CD8-positive, alpha-beta T cell (primary cell): ENCODE measurements at places on chromosomes 3 and 15.
A peak's percentile ranks its signal among the peaks of the same experiment; 100 is the strongest.

- DNase-seq, result no peak
Observed at GRCh38 chr15:100309109-100310040, 32.4 kb downstream of the ADAMTS17 start.

GRCh38 chr3:46668591-46668990 is 24.9 kb downstream of the ALS2CL start:
- DNase-seq, result no peak

DNA sequence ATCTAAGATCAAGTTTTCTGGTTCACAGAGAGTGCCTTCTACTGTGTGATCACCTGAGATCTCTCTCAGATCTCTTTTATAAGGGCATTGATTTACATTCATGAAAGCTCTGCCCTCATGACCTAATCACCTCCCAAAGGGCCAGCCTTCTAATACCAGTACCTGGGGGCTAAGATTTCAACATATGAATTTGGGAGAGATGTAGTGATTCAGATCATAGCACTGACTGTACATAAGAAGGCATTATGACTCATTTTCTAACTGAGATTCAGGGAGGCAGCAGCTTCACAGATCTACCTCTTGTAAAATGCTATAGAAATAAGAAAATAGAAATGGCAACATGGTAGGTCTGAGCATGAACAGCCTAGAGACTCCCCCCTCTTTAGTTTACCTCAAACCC is 39.6 kb downstream of the VGLL3 start:
- DNase-seq, result no peak

- no peak for DNase-seq
Observed at GRCh38 chr3:125395091-125395490, 20.0 kb upstream of the ZNF148 start.

DNA sequence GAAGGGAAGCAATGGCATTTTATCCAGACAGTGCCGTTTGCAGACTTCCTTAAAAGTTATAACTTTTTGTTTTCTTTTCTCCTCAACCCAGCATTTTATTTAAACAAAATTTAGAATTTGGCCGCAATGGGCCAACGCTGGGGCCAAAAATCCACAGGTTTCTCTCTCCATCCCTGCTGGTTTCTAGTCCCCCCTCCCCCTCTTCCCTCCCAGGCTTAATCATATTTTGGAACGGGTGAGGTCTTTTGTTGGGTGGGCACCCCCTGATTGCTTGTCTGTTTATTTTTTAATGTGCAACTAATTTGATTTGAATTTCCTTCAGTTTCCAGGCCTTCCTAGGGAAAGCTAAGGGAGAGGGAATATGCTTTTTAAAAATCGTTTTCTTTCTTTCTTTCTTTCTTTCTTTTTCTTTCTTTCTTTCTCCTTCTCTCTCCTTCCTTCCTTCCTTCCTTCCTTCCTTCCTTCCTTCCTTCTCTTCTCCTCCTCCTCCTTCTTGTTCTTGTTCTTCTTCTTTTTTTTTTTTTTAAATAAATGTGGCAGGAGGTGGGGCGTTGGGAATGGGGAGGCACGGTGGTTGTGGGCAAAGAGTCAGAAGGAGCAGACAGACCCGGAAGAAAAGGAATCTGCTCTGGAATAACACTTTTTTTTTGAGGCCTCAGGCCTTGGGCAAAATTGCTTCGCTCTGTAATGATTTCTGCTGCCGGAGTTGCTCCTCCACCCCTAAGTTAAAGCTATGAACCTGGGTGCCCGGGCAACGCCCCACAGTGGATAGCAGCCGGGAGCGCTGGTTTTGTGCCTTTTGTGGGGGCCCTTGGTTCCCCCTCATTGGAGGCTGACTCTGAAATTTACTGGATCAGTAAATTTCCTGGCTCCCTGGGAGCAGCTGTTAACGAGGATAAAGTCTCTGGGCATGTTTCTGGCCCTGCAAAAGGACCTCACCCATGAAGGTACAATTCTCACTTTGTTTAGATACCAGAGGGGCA is 1.9 kb downstream of the FNDC3B start:
- DNase-seq, result no peak

DNA sequence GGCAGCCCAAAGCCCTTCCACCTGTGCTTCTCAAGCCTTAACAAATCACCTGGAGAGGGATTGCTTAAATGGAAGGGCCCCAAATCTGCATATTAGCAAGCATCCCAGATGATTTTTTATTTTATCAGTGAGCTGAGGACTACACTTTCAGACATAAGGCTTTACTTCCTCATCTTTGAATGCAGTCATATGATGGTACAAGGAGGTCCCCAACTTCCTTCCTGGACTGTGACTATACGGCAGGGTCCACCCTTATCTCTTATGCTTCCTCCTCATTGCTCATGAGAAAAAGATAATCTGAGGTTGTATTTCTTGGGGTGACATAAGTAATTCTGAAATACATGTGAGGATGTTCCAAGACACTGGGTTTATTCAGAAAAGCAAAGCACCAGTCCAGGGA is 13.7 kb upstream of the HEG1 start:
- no peak for DNase-seq

DNA sequence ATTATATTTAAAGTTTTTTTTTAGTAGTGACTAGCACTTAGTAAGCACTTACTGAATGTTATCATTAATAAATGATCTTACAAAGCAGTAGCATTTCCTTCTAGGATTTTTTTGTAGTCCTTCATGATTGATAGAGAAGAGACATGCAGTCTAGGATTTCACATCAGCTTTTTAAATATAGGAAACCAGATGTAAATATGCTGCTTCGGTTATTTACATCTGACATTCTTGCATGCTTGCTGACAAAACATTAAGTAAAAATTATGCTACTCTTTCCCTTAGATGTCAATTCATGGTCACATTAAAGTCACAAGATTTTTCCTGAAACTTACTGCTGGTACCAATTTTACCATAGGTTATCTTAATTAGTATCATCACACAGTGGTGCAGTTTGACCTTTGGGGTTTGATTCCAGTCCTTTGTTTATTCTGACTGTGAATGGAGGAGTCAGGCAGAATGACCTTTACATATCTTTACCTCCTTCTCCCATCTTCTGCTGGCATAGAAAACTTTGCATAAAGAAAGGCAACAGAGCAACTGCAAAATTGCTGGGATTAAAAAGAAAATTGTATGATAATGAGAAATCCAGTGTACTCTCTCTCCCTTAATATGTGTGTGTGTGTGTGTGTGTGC is 286.5 kb downstream of the LPP start:
- no peak for DNase-seq

- DNase-seq, result no peak
Observed at GRCh38 chr3:132457286-132457685, 40.0 kb downstream of the DNAJC13 start.

- DNase-seq, result no peak
Observed at GRCh38 chr3:170572665-170573253, 13.1 kb downstream of the SLC7A14 start.

DNA sequence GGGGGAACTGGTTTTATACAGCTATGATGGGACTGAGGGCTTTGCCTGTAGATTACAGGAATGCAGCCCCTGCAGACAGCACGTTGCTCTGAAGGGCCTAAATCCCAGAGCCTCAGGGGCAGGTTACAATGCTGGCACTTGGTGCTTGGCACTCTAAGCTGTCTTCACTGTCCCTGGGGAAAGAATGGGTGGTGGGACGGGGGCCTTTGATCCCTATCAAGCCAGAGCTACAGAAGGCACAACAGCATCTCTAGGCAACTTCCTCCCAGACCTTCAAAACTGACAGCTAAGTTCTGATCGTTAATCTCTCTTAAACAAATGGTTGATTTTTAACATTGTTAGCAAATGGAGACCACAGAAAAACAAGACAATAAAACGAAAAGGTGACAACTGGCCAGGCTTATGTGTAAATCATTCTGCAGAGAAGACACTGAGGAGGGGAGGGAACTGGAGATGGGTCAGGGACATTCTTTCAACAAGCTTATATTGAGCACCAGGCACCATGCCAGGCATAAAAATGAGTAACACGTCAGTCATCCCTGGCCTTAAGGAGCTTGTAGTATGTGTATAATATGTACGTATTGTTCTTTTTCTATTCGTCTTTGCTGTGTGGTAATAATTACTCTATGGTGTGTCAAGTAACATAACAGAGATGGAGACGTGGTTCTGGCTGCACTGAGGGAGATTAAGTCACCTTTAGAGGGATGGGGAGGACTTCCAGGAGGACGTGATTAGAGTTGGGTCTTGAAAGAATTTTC is 49.1 kb downstream of the CA12 start:
- DNase-seq, result no peak

DNA sequence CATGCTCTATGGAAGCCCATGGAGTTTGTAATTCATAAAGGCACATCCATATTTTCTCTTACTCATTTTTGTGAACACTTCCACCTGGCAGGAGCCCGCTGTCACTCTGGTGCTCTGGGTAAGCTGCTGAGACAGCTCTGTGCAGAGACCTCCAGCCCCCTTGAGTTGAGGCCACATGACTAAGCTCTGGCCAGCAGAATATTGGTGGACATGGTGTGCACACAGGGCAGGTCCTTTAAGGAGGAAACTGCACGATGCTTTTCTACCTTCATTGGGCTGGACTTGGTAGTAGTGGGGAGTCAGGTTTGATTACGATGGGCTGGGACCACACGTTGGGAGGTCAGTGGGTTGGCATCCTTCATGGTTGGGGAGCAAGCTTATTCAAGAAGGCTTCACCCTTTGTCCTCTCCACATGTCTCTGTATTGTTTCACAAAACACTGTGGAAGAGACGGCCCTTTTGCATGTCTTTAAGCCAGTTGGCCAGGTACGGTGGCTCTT is 29.0 kb downstream of the CCNB2 start:
- DNase-seq, result no peak

DNA sequence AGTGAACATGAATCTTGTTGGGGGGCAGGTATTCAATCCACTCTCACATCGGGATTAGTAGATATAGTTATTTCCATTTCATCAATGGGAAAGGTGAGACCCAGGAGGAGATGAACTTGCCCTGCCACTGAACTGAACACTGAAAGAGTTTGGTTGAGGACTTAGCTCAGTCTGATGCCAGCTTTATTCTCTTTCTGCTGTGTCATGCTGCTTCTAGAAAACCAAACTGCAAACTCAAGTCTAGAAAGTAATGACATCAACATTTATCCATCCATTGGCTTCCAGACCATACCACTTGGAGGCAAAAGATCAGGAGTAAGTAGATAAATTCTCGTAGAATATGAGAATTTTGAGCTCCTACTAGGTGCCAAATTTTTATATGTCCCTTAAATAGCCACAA is 288.0 kb upstream of the CTNNB1 start:
- DNase-seq, result no peak

DNA sequence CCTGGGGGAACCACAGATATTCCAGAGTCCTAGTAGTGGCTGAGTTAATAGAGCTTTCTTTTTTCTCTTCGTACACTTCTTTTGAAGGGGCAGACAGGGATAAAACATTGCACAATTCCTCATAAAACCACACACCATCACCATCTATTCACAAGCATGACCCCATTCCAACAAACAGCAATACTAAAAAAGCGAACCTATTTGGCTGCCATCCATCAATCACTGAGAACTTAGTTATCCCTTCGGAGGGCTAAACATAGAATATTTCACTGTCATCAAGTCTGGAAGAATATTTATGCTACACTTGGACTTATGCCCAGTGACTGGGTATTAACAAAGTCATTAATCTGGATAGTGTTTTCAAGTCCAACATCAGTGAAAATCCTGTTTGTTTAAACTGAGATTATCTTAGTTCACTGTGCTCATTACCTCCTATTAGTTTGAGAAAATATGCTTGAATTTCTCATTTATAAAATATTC is 80.3 kb upstream of the PRTG start:
- no peak for DNase-seq

DNA sequence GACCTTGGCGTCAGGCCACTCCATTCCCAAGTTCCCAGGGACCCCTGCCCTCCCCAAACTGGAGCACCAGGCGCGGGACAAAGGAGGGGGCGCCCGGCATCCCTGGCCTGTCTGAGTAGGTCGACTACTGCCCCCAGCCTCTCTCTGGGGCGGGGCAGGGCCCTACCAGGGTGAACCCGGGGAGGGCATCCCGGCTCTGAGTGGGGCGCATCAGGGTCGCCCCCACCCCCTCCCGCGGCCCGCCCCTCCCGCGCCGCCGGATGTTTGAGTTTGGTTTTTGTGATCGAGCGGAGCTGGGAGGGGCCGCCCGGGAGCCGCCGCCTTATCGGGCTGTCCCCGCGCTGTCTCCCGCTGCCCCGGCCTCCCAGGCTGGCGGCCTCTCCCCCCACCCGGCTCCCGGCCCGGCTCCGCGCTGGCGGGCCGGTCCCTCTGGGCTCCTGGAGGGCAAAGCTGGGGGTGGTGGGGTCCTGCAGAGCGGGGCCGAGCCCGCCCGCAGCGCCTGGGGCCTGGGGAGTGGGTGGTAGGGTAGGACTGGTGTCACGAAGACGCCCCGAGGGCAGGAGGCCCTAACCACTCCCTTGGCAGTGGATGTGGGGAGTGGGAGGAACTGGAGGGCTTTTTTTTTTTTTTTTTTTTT is 47.2 kb upstream of the SMAD6 start:
- DNase-seq, result no peak

- no peak for DNase-seq
Observed at GRCh38 chr3:155957412-155957880, 87.0 kb downstream of the GMPS start.

GRCh38 chr3:48655606-48656005 is 7.1 kb downstream of the CELSR3 start:
- peak; percentile 33 for DNase-seq

GRCh38 chr3:103684904-103685303 is 1250.1 kb downstream of the ZPLD1 start:
- no peak for DNase-seq

- no peak for DNase-seq
Observed at GRCh38 chr3:128100161-128100560, 23.5 kb downstream of the RUVBL1 start.

DNA sequence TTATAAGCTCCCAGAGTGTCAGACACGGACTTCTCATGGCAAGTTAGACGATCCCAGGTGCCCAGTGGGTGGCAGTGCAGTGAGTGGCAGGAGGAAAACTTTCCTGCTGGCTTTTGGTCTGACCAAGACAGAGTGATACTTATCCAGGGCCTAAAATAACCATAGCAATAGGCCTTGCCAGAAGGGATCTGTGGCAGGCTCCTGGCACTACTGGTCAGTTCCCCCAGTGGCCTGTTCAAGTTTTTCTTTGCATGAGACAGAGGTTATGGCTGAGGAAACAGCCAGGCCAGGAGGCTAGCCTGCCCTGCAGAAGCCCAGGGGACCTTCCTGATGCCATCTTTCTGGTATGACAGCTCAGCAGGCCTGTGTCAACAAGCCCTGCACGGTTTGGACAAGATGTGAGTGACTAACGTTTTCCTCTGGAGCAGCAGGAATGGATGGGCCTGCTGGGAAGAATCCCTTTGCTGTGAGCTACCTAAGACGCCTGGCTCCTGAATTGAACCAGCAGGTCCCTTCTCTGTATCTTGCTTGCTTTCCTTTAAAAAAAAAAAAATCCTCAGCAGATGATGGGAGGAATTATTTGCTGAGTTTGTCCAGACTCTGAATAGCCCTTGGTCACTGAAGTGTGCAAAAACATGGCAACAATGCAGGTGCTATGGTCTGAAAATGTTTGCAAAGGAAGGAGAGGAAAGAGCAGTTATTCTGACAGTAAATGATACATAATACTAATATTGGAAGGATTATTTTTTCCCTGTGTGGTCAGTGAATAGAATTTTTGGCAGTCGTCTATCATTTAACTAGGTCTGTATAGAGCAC is 18.0 kb downstream of the SCG5 start:
- DNase-seq, result no peak
